DND-41 (cell line): ENCODE measurements at places on chromosomes 7 and 10.

DNA sequence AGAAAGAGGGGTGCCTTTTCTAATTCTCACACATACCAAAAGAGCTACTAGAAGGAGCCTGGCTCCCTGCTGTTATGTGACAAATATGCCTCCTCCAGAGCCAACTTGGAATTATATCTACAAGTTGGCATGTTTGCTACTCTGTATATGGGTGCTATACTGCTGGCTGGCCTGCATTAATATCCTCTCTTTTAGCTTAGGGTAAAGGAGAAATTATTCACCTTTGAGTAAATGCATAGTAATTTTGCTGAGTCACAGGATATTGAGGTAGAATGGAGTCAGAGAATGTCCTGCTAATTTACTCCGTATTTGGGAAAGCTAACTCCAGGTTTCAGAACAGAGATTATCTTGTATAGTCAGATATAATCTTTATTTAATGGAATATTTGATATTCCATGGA, 24.2 kb upstream of the LIPN start:
- no peak for DNase-seq

DNA sequence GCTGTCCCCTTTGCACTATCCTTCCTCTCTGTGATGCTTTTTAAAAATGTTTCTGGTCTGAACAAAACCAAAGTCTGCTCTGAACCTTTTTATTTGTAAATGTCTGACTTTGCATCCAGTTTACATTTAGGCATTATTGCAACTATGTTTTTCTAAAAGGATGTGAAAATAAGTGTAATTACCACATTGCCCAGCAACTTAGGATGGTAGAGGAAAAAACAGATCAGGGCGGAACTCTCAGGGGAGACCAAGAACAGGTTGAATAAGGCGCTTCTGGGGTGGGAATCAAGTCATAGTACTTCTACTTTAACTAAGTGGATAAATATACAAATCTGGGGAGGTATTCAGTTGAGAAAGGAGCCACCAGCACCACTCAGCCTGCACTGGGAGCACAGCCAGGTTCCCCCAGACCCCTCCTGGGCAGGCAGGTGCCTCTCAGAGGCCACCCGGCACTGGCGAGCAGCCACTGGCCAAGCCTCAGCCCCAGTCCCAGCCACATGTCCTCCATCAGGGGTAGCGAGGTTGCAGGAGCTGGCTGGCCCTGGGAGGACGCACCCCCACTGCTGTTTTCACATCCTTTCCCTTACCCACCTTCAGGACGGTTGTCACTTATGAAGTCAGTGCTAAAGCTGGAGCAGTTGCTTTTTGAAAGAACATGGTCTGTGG, 11.4 kb upstream of the CSGALNACT2 start:
- DNase-seq = no peak

GRCh38 chr7:106064771-106065574, 47.1 kb downstream of the SYPL1 start:
- DNase-seq = no peak

DNA sequence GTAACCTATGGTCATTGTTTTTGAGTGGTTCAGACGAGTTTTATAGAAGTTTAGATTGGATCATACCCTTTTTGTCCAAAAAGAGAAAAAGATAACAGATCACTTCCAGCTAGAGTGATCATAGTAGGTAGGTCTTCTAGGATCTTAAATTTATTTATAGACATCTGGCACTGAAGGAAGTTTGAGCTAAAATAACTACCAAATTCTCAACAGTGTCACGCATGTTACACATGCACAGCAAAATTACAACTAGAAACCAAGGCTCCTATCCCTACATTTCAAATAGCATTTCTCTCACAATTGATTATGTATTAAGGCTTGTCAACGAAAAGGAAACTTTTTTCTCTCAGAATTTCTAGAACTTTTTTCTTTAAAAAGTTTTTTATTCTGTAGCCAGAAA, 2.3 kb downstream of the CALU start:
- no peak for DNase-seq

GRCh38 chr10:47019155-47020145, 108.2 kb downstream of the PTPN20 start:
- no peak for DNase-seq

DNA sequence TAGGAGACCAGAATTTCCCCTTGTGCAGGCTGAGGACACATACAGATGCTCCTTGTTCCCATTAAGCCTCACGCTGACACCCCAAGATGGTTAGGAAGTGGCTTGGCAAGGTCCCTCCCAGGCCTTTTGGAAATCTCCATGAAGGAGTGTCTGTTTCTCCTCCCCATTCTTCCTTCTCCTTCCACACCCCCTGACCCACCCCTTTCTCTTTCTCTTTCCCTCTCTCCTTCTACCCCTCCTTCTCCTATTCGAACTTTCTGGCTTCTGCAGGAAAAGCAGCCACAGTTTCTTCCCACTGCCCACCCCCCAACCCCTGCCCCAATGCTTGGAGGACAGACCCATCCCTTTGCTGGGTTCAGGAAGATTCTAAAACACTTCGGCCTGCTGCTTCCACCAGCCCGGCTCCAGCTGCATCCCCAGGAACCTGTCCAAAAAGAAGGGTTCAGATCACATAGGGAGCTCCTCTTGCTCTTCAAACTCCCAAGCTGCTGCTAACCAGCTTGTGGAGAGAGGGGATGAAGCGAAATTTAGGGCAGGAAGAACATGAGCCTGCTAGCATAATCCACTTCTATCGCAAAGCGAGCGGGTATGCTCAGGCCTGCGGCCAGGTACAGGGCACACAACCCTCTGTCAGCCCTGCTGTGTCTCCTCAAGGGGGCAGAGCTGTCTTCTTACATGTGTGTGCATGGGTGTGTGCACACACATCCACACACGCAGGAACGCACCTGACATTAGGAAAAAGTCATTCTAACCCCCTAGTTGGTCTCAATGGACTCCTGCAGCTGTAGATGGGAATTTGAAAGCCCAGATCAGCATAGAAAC, 80.4 kb downstream of the PPP1R3C start:
- no peak for DNase-seq

DNA sequence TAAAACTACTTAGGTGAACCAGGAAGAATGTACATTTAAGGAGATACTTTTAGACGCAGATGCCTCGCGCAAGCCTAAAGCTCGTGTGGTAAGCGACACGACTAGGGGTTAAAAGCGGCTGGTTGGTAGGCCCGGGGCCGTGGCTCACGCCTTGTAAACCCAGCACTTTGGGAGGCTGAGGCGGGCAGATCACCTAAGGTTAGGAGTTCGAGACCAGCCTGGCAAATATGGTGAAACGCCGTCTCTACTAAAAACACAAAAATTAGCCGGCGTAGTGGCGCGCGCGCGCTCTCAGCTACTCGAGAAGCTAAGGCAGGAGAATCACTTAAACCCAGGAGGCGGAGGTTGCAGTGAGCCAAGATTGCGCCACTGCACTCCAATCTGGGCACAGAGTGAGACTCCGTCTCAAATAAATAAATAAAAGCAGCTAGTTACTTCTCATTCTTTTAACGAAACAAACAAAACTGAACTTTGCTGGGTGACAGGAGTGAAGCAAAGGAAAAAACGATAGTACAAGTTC, 879 bp downstream of the NUDT5 start:
- peak; percentile 49 for DNase-seq

- DNase-seq = no peak
These were observed 60.3 kb upstream of the ABLIM1 start for GRCh38 chr10:114718374-114718773.

DNA sequence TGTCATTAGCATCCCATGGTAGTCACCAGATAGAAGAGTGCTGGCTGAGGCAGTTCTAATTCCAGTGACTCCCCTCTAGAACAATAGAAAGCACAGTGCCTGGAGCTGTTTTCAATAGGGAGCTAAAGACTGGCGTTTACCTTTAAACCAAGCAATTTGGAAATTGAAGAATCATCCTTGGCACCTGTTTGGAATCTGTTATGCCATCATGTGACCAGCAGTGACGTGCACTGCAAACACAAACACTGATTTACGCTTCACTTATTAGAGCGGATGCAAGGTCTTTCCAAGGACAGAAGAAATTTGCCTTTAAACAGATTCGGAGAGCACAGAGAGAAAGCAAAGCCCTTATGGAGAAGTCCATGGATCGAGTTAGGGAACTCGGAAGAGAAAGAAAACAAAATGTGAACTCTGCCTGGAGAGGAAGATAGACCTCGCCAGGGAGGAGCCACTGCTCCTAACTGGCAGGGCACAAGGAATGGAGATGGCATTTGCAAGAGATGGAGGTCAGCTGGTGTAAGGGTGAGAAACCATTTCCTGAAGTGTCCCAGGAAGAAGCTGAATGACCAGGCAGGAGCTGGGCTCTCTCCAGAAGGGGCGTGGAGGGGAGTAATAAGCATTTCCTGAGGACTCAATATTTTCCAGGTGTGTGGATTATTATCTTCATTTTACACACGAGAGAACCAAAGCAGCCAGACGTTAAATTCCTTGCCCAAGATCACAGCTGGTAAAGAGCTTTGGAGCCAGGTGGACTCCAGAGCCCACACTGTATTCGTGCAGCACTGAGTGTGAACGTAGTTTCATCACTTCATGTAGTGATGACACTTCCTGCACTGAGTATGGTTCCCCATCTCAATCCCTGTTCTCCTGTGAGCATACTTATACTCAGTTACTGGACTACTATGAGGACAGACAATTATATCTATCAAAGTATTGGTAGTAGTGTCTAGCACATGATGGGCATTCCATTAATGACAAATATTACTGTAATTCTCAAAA, 97.7 kb downstream of the CUBN start:
- DNase-seq = no peak

DNA sequence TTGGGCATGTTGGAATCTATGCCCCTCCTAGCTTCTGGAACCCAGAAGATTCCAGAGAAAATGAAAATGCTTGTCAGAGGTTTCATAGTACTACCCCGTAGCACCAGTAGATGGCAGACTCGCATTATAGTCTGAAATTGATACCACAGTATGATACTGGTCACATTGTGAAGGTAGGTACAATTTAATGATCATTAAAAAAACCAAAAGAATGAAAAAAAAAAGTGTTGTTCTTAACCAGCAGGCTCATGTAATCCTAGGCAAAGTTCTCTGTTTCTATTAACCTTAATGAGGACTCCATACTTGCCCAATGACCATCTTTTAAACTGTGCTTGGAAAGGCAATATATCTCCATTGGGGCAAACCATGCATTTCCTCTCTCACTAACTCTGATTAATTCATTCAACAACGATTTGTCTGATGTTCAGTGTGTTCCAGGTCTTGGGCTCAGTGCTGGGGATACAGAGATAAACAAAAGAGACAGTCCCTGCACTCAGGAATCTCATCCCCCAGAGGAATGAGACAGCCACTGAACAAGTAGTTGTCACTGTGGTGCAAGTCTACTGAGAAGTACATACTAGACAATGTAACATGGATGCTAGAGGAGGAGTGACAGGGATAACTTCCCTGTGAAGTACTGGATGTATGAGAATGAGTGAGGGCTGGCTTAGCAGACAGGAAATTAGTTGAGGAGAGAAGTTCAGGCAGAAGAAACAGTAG, 223.5 kb upstream of the PHYHIPL start:
- DNase-seq = peak; percentile 30

DNA sequence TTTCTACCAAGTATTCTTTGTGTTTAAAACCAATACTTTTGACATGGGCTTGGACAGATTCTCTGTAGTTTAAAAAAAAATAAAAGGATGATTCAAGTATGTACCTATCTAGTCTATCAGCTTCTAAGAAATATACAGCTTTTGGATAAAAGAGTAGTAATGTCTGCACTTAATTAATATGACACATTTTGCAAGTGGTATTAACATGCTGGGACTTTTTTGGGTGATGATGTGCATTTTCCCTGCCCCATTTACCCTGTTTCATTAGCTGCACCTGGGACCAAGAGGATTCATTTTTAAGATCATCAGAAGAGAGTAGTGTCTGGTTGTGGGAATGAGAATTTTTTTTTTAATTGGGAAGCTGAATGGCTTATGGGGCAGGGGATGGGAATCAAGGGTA, 236.2 kb upstream of the KLF14 start:
- DNase-seq = no peak

GRCh38 chr10:62843600-62843999, 27.4 kb upstream of the EGR2 start:
- no peak for DNase-seq

DNA sequence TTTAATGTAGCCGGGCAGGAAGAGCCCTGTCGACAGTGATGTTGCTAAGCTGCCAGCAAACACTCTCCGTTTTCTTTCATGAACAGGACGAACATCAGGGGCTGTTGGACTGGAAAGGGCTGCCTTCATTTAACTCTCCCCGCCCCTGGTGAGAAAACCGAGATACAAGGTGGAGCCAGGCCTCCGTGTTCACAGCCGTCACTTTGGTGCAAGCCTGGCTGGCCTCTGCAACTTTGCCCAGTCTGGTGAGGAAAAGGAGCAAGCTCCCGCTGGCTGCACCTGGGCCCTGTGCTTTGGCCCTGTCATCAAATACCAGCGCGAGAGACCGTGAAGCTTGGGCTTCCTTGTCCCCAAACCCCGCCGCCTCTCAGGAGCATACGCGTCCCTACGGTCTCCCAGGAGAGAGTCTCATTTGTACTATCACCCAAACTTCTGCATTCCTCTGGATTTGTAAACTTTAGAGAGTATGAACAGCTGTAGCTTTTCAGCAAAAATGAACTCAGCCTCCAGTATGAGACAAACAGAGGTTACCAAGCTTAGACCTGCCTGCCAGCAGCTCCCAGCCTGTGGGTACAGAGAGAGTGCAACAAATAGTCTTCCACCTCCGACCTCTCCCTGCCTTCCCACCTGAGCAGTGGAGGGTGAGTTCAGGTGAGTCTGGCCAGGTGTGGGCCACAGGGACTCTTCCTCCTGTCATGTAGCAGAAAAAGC, 445.3 kb upstream of the MGMT start:
- DNase-seq = no peak

GRCh38 chr10:11670381-11670780, 58.9 kb upstream of the USP6NL start:
- DNase-seq = no peak

- DNase-seq = no peak
These were observed 161.5 kb upstream of the PRKCQ start for GRCh38 chr10:6741541-6741941.

- no peak for DNase-seq
These were observed 136.9 kb downstream of the CUBN start for GRCh38 chr10:16992611-16993119.

DNA sequence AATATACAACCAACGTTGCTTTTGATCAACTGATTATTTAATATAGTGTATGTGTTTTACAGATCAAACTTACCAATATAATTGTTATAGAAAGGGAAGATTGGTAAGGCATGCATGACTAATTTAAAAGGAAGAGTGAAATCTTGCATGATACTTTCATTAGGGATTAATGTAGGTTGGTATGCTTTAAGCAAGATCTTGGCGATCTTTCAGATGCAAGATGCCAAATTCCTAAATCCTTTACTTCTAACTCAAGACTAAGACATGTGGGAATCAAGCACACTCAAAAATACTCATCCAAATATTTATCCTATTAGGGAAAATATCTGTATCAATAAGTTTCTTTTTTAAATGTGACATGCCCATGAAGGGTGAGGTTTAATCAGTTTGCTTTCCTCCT, 321.4 kb upstream of the MEOX2 start:
- DNase-seq = no peak
